ENCODE measurements at places on chromosomes 13 and 19.

GRCh38 chr13:102561933-102562332, 34.9 kb upstream of the TPP2 start:
- DNase-seq = no peak

DNA sequence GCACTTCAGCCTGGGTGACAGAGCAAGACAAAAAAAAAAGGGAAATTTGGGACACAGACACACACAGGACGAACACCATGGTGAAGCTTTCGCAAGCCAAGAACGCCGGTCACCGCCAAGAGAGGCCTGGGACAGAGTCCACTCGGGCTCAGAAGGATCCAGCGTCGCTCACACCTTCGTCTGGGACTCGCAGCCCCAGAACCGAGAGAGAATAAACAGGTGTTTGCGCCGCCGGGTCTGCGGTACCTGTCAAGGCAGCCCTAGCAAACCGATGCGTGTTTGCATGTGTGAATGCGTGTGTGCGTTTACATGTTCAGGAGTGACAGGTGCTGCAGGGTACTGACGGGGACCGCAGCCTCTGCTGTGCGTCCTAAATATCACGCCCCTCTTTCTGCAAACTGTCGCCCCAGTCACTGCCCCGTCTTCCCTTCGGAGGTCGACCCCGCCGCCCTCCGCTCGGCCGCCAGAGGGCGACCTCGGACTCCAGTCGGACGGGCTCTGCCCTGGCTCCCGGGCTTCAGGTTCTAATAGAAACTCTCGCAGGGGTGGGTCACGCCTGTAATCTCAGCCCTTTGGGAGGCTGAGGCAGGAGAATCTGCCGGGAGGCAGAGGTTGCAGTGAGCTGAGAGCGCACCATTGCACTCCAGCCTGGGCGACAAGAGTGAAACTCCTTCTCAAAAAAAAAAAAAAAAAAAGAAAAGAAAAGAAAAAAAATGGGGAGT, 11.8 kb upstream of the CSNK1G2 start:
- peak; percentile 88 for DNase-seq

GRCh38 chr13:22883956-22884355, 296.8 kb upstream of the SGCG start:
- DNase-seq = no peak

- DNase-seq = no peak
Measured at GRCh38 chr19:47680858-47681332, 32.3 kb upstream of the EHD2 start.

DNA sequence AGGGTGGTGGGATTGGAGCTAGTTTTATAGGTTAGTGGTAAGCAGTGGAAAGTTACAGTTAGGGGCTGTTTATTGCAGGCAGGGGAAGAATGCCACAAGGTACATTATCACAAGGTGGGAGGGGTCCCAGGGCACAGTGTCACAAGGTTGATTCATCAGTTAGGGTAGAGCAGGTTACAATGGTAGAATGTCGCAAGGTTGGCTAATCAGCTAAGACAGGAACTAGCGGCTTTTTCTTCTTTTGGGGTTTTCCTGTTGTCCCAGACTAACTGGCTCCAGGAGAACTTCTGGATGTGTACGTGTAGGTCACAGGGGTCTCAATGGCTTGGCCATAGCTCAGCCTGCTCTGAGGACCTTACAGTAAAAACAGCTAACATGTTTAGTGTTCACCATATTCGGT, 1221.1 kb downstream of the SLITRK1 start:
- DNase-seq = no peak

DNA sequence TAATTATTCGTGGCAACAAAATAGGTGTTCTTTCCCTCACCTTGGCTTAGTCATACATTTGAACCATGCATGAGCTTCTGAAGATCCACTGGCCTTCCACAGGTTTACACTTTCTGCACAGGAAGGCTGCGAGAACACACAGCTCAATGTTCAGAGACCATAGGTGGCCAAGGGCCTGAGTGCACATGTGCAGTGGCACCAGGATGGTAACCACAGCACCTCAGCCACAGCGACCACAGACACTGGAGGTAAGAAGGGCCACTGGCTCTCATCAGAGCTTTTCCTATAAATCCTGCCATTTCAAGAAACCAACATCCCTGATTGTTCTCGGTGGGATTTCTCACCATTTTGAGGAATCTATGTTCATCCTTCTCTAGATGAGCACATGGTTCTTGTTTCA, 1.6 kb downstream of the DCLK1 start:
- no peak for DNase-seq
